ENCODE measurements at places on chromosomes 12 and 14. TPM values are rescaled to one million over a fixed set of nuclear protein-coding genes. Genes with fewer than 3 reads are reported as not detected.

DNA sequence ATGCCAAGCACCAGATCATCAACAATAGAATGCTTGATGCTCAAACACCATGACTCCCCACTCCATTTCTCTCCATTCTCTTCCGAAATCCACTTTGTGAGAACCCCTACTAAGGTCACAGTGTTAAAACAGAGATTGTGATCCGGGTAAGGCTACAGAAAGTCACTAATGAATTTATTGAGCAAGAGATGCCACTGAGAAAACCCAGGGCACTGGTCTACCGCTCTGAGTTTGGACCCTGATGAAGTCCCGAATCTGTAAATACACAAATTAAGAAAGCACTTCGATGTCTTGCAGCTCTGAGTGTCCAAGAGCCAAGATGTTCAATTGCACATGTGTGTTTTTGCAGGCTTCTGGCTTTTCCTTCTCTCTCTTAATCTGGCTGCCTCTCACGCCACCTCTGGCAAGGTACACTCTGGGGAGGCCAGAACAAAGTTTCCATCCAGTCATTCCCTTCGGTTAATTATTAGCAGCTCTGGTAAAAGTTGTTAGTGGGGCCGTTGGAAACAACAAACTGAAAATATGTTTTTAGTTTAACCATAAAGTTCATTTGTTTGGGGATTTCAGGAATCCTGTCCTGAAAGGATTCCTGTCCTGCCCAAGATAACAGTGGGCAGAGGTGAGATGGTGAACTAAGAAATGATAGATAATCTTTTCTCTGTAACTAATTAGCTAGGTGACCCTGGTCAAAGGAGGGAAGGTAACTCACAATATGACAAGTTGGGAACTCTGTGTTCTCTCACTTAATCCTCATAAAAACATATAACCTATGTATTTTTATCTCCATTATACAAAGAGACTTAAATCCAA is 75.4 kb downstream of the BTG1 start:
- no peak overlapping the region for H3K4me3 ChIP-seq
- peaks cover 6% of the 10 kb centered on the region for H3K4me1 ChIP-seq

GRCh38 chr12:58502226-58502625 is 418.1 kb downstream of the LRIG3 start:
- no peak overlapping the region for H3K4me3 ChIP-seq
- H3K27me3 ChIP-seq: no peaks in the 10 kb centered on the region
- no peak for DNase-seq
- H3K4me1 ChIP-seq: no peaks in the 10 kb centered on the region

GRCh38 chr12:97637770-97638169 is 175.2 kb downstream of the RMST start:
- no peak for DNase-seq
- H3K4me1 ChIP-seq: no peaks in the 10 kb centered on the region
- no peak overlapping the region for H3K27ac ChIP-seq
- no peaks in the 10 kb centered on the region for H3K36me3 ChIP-seq
- no peaks in the 10 kb centered on the region for H3K27me3 ChIP-seq
- H3K4me3 ChIP-seq: no peak overlapping the region

DNA sequence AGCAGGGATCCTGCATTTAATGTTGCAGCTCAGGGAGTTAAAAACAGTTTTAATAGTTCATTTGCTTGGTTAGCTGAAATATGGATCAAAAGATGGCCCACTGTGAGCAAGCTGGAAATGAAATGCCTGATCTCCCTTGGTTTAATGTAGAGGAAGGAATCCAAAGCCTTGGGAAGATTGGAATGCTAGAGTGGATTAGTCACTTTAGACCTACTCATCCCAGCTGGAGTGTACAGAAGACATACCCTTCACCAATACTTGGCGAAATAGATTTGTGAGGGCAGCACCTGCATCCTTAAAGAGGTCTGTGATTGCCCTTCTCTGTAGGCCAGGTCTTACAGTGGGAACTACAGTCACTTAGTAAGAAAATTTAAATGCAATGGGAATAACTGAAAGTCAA is 58.0 kb upstream of the KRAS start:
- no peaks in the 10 kb centered on the region for H3K27me3 ChIP-seq
- DNase-seq: no peak
- H3K4me1 ChIP-seq: no peaks in the 10 kb centered on the region
- H3K36me3 ChIP-seq: no peaks in the 10 kb centered on the region

DNA sequence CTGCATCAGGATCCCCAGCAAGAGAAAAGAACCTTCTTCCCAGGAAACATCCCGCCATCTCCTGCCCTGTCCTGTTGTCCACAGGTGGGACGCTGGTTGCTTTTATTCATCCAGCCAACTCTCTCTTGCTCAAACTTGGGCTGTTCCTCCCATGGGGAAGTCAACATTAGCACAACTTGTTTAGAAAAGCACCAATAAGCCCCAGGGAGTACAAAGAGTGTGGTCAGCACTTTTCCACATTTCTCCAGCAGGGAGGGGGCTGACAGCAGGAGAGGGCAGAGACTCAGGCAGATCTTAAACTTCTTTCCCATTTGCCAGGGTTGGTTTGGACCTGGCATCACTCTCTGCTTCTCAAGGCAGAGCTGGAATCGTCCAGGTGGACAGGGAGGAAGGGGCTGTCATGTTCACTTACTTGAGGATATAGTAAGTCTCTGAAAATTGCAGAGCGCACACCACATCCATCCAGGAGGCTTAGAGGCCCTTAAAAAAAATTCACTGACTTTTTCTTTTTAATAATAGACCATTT is 74.9 kb downstream of the RBM19 start:
- H3K27me3 ChIP-seq: no peaks in the 10 kb centered on the region
- H3K36me3 ChIP-seq: peaks cover 14% of the 10 kb centered on the region
- H3K4me1 ChIP-seq: no peaks in the 10 kb centered on the region
- H3K4me3 ChIP-seq: no peak overlapping the region
- H3K27ac ChIP-seq: no peak overlapping the region

GRCh38 chr14:21023174-21023573 is 1.7 kb downstream of the NDRG2 start:
- peaks cover 20% of the 10 kb centered on the region for H3K4me1 ChIP-seq
- peaks cover 6% of the 10 kb centered on the region for H3K36me3 ChIP-seq
- DNase-seq: no peak
- no peak overlapping the region for H3K4me3 ChIP-seq
- H3K27ac ChIP-seq: no peak overlapping the region

DNA sequence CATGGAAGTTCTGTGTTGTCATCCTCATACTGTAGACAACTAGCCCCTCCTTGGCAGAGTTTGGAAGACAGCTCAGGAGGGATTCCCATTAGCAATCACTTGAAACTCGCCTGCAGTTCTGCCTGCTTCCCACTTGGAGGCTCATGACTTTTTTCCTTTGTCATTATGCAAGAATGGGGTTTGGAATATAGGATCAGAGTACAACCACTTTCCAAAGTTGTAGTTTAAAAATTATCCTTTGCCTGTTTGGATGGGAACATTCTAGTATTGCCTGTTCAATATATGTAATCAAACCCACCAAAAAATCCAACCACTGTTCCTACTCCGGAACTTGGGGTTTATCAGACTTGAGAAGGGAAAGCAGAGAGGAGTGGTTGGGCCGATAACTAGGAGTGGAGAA is 2.1 kb upstream of the GPD1 start:
- no peak overlapping the region for H3K4me3 ChIP-seq
- no peak overlapping the region for H3K27ac ChIP-seq
- DNase-seq: no peak
- peaks cover 40% of the 10 kb centered on the region for H3K36me3 ChIP-seq
- H3K4me1 ChIP-seq: no peaks in the 10 kb centered on the region

- DNase-seq: no peak
- no peak overlapping the region for H3K4me3 ChIP-seq
- H3K4me1 ChIP-seq: no peaks in the 10 kb centered on the region
Observed at GRCh38 chr12:80101126-80101525, 1.8 kb downstream of the OTOGL start.

- peaks cover 8% of the 10 kb centered on the region for H3K4me1 ChIP-seq
- peaks cover 52% of the 10 kb centered on the region for H3K36me3 ChIP-seq
- DNase-seq: no peak
- no peak overlapping the region for H3K27ac ChIP-seq
- no peaks in the 10 kb centered on the region for H3K27me3 ChIP-seq
Observed at GRCh38 chr12:121011820-121012219, 4.5 kb downstream of the C12orf43 start.

- H3K4me3 ChIP-seq: no peak overlapping the region
- DNase-seq: no peak
- H3K27me3 ChIP-seq: no peaks in the 10 kb centered on the region
- H3K27ac ChIP-seq: no peak overlapping the region
Observed at GRCh38 chr14:100784523-100785337, 41.2 kb upstream of the MEG3 start.

GRCh38 chr12:7075939-7076338 is 15.4 kb downstream of the C1S start:
- no peak overlapping the region for H3K4me3 ChIP-seq
- peaks cover 7% of the 10 kb centered on the region for H3K27me3 ChIP-seq
- H3K36me3 ChIP-seq: no peaks in the 10 kb centered on the region
- H3K4me1 ChIP-seq: no peaks in the 10 kb centered on the region
- no peak overlapping the region for H3K27ac ChIP-seq
- no peak for DNase-seq

DNA sequence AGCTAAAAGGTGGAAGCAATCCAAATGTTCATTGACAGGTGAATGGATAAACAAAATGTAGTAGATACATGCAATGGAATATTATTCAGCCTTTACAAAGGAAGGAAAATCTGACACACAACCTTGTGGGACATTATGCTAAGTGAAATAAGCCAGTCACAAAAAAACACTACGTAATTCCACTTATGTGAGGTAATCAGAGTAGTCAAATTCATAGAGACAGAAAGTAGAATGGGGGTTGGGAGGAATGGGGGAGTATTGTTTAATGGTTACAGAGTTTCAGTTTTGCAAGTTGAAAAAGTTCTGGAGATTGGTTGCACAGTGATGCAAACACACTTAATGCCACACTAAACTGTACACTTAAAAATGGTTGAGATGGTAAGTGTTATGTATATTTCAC is 62.8 kb downstream of the LIN52 start:
- no peaks in the 10 kb centered on the region for H3K27me3 ChIP-seq
- H3K36me3 ChIP-seq: no peaks in the 10 kb centered on the region
- no peak overlapping the region for H3K27ac ChIP-seq
- H3K4me3 ChIP-seq: no peak overlapping the region
- no peaks in the 10 kb centered on the region for H3K4me1 ChIP-seq

- no peaks in the 10 kb centered on the region for H3K4me1 ChIP-seq
- no peak overlapping the region for H3K27ac ChIP-seq
- peaks cover 71% of the 10 kb centered on the region for H3K36me3 ChIP-seq
- H3K4me3 ChIP-seq: no peak overlapping the region
- H3K27me3 ChIP-seq: no peaks in the 10 kb centered on the region
- no peak for DNase-seq
Observed at GRCh38 chr12:109448707-109449390, 28.3 kb downstream of the KCTD10 start.

DNA sequence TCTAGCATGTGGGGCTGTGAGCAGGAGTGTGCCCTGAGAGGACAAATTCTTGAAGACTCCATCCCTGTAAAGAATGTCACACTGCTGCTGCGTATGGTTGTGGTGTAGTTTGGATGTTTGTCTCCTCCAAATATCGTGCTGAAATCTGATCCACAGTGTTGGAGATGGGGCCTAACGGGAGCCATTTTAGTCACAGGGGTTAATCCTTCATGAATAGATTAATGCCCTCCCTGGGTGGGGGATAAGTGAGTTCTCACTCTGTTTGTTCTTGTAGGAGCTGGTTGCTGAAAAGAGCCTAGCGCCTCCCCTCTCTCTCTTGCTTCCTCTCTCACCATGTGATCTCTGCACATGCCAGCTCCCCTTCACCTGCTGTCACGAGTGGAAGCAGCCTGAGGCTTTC is 94.5 kb upstream of the VASH1 start:
- no peak overlapping the region for H3K27ac ChIP-seq
- H3K36me3 ChIP-seq: no peaks in the 10 kb centered on the region
- no peak for DNase-seq
- H3K4me3 ChIP-seq: no peak overlapping the region
- no peaks in the 10 kb centered on the region for H3K27me3 ChIP-seq
- no peaks in the 10 kb centered on the region for H3K4me1 ChIP-seq

GRCh38 chr14:89724628-89724960 is 229.9 kb downstream of the EFCAB11 start:
- H3K36me3 ChIP-seq: no peaks in the 10 kb centered on the region
- peaks cover 65% of the 10 kb centered on the region for H3K4me1 ChIP-seq
- peak overlapping the region; percentile 90 for H3K4me3 ChIP-seq
- H3K27me3 ChIP-seq: no peaks in the 10 kb centered on the region
- H3K27ac ChIP-seq: peak overlapping the region; percentile 87

DNA sequence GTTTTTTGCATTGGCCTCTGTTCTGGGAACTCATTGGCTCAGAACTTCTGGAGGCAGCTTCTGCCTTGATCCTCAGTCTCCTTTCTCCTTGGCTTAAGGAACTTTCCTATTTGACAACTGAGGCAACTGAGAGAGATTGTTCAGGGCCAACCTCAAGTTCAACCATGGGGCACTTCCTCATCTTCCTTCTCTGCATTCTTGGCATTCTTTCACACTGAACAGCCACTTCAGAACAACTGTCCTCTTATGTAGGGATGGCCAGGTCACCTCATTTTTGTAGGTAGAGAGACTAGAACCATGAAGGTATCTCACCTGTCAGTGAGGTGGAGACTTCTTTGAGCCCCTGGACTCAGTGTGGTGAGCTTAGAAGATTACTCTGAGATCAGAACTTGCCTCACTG is 63.0 kb upstream of the NRXN3 start:
- H3K36me3 ChIP-seq: no peaks in the 10 kb centered on the region
- no peaks in the 10 kb centered on the region for H3K4me1 ChIP-seq
- H3K27me3 ChIP-seq: no peaks in the 10 kb centered on the region
- no peak overlapping the region for H3K27ac ChIP-seq
- DNase-seq: no peak

DNA sequence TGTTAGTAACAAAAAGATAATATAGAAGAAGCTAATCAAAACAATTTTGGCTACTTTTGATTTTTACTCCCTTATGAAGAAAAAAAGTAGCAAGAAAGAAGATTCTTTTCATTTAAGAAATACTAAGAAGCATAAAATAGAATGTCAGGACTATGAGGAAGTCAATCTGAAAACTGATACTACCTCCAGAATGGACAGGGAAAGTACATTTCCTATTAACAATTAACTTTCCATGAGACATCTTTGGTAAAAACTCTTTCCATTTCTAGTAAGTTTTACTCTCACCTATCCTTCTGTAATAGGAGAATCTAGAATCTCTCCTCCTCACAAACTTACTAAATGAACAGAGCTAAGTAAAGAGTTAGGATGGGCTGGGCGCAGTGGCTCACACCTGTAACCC is 51.3 kb upstream of the NPFF start:
- no peak overlapping the region for H3K27ac ChIP-seq
- no peaks in the 10 kb centered on the region for H3K27me3 ChIP-seq
- H3K36me3 ChIP-seq: no peaks in the 10 kb centered on the region
- DNase-seq: no peak
- no peak overlapping the region for H3K4me3 ChIP-seq
- no peaks in the 10 kb centered on the region for H3K4me1 ChIP-seq

- no peak overlapping the region for H3K27ac ChIP-seq
- DNase-seq: no peak
Observed at GRCh38 chr14:85867450-85867849, 337.5 kb downstream of the FLRT2 start.

GRCh38 chr14:100739306-100739705 is 12.6 kb downstream of the DLK1 start:
- no peak overlapping the region for H3K4me3 ChIP-seq
- no peaks in the 10 kb centered on the region for H3K4me1 ChIP-seq
- no peaks in the 10 kb centered on the region for H3K36me3 ChIP-seq
- H3K27ac ChIP-seq: no peak overlapping the region
- no peaks in the 10 kb centered on the region for H3K27me3 ChIP-seq

Gene SMCO3
- not detected for total RNA-seq

Gene RERGL
- total RNA-seq: not detected

Gene WNT5B
- not detected for total RNA-seq

Gene GPR132
- total RNA-seq: 94.5 TPM

Gene CPM
- 5.6 TPM for total RNA-seq

Gene NPFF
- not detected for total RNA-seq

Gene GABARAPL1
- 170 TPM for total RNA-seq

Gene SPIC
- not detected for total RNA-seq

Gene LBHD2
- total RNA-seq: not detected

Gene PLBD1
- not detected for total RNA-seq

Gene TTC7B
- total RNA-seq: 7.8 TPM

Gene SERPINA10
- not detected for total RNA-seq

Gene ASB2
- total RNA-seq: 0.96 TPM
